ENCODE measurements at places on chromosomes 4 and X.

GRCh38 chr4:69497886-69498395, 2.2 kb upstream of the UGT2B4 start:
- DNase-seq: no peak

DNA sequence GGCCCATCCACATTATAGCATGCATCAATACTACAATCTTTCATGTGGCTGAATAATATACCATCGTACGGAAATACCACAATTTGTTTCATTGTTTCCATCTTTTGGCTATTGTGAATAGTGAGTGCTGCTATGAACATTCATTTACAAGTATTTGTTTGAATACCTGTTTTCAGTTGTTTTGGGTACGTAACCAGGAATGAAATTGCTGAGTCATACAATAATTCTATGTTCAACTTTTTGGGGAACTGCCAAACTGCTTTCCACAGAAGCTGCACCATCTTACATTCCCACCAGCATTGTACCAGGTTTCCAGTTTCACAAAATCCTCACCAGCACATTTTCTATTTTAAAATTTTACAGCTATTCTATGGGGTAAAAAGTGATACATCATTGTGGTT, 28.5 kb upstream of the MANBA start:
- DNase-seq: no peak

- no peak for DNase-seq
Measured at GRCh38 chrX:123324625-123325024, 140.5 kb downstream of the GRIA3 start.

GRCh38 chrX:74510401-74510800, 89.1 kb downstream of the SLC16A2 start:
- DNase-seq: no peak

DNA sequence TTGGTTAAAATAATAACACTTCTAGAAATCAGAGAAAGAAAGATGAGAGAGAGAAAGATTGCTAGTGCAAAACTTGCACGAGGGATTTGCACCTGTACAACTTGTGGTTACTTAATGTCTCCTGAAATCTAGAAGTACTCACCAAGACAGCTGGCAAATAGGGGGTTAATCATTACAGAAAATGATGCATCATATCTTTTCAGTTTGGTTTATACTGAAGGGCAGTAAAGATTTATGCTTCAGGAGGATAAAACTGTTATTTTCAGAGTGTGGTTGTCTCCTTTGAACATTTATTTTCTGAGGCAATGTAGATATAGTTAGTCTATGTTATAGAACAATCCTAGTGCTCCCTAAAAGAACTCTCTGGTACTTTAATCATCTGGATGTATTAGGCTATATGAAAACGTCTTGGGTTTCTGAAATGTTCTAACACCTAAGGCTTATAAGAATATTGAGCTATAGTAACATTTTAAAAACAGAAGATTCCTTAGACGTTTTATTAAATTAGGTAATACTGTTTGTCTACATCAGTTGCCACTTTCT, 13.3 kb downstream of the ATOH1 start:
- DNase-seq: no peak

DNA sequence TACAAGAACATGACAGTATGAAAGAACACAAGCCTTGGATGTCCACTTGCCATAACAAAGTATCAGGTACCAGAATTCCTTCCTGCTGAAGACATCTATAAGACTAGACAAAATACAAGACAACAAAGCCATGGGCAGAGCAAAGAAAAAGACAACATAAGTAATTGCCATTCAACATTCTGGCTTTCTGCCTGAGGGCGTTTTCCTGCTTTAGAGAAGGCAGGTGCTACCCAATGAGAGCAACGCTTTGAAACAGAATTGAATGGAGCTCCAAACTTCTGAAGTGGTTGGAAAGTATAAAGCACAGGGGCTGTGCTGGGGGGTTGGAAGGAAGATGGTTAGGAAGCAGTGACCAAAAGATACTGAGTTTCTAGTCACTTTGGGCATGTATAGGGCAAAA, 30.1 kb downstream of the PDE5A start:
- DNase-seq: no peak

DNA sequence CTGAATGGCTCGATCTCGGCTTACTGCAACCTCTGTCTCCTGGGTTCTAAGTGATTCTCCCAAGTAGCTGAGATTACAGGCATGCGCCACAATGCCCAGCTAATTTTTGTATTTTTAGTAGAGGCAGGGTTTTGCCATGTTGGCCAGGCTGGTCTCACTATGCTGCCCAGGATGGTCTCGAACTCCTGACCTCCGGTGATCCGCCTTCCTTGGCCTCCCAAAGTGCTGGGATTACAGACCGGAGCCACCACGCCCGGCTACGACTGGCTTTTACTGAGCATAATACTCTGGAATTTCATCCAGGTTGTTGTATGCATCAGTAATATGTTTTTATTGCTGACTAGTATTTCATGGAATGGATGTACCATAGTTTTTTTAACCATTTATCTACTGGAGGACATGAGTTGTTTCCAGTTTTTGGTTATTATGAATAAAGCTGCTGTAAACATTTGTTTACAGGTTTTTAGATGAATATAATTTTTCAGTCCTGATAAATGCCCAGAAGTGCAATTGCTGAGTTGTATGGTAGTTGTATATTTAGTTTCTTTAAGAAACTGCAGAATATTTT, 31.2 kb downstream of the N4BP2 start:
- DNase-seq: no peak

DNA sequence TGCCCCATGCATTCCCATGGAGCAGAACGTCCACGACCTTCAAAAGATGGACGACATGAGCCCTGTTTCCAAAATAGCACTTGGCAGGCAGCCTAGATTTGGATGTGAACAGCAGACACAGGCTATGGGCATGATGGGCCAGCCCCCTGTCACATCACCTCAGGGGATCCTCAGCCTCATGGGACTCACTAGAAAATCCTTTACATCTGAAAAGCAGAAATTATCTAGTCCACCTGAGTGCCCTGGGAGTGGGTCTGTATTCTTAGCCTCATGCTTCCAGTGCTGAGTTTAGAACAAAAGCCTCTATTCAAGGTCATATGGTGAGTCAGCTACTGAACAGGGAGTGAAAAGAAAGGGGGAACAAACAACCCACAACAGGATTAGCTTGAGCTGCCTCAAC, 35.8 kb downstream of the GRIA3 start:
- DNase-seq: no peak

GRCh38 chr4:32789026-32789608, 2068.9 kb downstream of the PCDH7 start:
- DNase-seq: no peak

GRCh38 chr4:179843370-179843769, 2399.8 kb upstream of the TENM3 start:
- DNase-seq: no peak
